Left lung (tissue), 14 donors: ENCODE measurements at places on chromosomes 2 and 18.

DNA sequence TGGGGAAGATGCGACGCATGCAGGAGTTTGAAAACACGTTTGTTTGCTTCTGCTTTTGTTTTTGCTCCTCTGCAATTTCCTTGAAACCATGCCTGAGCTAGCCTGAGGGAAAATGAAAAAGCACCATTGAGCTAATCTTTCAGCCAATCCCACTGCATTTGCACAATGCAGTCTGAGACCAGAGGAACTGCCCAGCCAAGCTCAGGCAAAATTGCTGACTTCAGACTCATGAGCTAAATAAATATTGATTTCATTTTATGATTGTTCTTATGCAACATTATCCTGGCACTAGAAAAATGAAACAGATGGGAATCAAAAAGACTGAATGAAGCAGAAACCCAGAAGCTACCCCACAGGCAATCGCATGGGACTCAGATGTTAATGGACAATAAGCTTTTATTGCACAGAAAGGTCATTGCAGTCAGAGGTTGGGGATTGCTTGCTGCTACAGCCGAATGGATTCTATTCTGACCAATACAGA, 37.0 kb downstream of the TPRKB start:
- no peak for DNase-seq

- peak; percentile 37 for DNase-seq
Measured at GRCh38 chr2:219570194-219570923, 980 bp downstream of the OBSL1 start.

DNA sequence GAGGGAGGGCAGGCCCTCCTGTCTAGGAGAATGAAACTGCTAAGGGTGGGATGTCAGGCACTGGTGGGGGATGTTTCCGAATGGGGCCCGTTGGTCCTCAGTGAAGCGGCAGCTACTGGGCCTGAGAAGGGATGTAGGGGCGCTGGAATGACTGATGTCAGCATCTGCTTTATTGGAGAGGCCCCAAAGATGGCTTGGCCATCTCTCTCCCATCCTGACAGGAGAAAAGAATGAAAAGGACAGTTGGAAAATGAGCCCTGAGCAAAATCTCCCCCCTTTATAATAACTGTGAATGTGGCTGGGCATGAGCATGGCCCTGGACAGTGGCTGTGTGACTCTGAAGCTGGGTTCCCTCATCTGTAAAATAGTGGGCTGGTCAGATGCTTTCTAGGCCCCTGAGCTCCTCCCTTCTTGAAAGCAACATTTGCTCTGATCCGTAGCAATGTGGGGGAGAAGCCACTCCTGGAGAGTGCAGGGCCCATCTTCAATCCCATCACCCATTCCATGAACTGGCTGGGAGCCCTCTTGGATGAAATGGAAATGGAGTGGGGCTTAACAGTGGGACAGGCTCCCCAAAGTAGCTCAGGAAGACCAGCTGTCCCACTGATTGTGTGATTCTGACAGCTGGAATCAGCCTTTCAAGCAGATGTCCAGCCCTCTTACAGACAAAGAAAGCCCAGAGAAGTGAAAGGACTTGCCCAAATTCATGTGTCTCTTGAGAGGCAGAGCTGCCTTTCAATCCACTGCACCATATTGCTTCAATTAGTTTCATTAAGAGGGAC, 232.7 kb upstream of the SMAD2 start:
- DNase-seq, result peak; percentile 13

GRCh38 chr2:118860506-118860905, 13.1 kb upstream of the EN1 start:
- no peak for DNase-seq

DNA sequence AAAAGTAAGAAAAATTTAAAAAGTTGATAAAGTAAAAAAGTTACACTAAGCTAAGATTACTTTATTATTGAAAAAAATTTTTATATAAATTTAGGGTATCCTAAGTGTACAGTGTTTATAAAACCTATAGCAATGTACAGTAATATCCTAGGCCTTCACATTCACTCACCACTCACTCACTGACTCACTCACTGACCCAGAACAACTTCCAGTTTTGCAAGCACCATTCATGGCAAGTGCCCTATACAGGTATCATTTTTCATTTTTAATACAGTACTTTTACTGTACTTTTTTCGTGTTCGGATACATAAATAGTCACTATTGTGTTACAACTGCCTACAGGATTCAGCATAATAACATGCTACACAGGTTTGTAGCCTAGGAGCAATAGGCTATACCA, 8.9 kb upstream of the THUMPD2 start:
- no peak for DNase-seq

DNA sequence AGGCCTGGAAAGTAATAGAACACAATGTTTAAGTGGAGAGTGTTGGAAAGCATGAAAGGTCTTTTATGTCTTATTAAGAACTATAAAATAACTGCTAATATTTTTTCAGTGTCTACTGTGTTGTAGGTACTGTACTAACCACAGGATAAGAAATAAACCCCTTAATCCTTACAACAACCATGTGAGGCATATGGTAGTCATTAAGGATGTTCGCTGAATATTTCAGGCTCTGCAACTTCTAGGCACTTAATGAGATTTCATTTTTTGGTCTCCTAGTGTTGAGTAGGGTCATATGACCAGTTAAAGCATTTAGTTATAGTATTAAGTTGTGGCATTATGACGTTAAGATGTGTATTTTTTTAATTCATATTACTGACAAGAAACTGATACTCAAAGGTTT, 346.6 kb upstream of the KCNH7 start:
- DNase-seq, result no peak

GRCh38 chr2:240960971-240961876, 37.2 kb upstream of the SNED1 start:
- peak; percentile 34 for DNase-seq

GRCh38 chr18:35024965-35025364, 16.2 kb upstream of the MAPRE2 start:
- peak; percentile 96 for DNase-seq
